ENCODE measurements at places on chromosomes 16 and 17. TPM values are rescaled to one million over a fixed set of nuclear protein-coding genes. Genes with fewer than 3 reads are reported as not detected.

DNA sequence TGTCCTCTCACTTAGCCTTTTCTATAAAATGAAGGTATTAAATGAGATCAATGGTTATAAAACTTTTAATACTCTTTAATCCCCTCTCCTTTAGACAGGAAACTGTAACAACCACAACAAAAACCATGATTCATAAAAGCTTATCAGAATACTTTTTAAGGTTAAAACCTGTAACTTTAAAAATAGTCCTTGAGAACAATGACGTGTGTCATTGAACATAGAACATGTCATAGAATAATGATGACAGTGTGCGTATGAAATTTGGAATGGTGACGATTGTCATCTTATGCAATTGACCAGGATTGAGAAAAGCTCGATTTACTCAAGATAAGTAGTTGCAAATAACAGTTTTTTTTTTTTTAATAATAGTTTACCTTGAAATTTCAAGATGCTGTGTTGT, 94.1 kb downstream of the PLCG2 start:
- no peak for DNase-seq

DNA sequence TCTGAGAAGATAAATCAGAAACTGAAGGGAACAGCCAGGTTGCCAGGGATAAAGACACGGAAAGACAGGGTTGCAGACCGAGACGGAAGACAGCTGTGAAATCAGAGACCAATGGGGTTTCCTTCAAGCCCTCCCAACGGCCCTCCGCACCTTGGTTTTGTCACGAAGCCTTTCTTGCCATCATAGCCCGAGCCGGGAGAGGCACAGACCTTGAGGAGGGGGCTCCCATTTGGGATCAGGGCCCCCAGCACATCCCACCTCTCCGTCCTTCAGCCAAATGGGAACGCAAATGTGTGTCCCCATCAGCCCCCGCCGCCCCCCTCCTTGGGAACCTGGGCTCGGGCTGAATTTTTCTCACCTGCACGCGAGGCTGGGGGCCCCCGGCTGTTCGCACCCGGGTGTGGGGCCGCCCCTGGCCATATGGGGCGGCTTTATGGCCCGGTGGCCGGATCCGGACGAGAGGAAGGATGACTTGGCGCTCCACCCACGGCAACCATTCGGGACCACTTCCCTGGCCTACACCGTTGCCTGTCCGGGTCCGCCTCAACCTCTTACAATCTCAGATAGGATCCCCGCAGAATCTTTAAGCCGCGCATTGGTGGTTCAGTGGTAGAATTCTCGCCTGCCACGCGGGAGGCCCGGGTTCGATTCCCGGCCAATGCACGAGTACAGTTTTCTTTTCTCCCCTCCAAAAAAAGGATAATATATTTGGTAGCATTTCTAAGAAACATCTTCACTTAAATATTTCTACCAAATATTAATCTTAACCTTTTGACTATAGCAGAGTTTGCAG, 1.4 kb upstream of the HES7 start:
- peak; percentile 61 for DNase-seq

Gene WFDC1
- not detected for total RNA-seq

GRCh38 chr17:37489197-37490001, at the start of gene DUSP14:
Gene DUSP14, plus strand, starts transcription at chr17:37489891. Its CDS starts 22,382 bp downstream, at chr17:37512273.
- peak; percentile 84 for DNase-seq

GRCh38 chr16:81841722-81842121, 62.6 kb downstream of the PLCG2 start:
- DNase-seq, result no peak

Gene SUPT4H1
- 56.8 TPM for total RNA-seq

Gene PPY
- total RNA-seq, result not detected
